NCI-H1105 (cell line): ENCODE measurements at places on chromosomes 3 and 15.

- DNase-seq, result no peak
These were observed 48.9 kb upstream of the FMN1 start for GRCh38 chr15:33243393-33243792.

DNA sequence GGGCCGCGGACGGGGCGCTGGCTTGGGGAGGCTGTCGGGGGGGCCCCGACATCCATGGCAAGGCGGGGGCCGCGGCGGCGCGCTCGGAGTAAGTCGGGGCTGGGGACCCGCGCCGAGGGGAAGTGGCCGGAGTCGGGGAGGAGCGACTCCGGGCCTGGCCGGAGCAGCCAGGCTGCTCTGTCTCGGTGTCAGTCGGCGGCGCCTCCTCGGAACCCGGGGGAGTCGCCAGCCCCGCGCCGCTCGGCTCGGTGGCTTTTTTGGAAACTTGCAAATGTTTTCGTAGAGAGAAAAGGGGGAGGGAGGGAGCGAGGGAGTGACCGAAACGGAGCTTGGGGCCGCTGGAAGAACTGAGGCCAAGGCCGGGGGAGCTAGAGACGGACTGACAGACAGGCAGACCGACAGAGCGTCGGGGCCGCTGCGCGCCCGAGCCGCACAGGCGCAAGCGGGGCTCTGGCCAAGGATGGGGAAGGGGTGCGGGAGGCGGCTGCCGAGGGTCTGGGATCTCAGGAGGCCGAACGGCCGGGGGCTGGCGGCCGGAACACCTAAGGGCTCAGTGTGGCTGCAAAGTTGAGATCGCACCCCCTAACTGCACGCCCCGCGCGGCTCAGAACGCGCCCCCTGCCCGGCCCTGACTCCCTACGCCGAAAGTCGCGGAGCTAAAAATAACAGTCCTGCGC lies 5.0 kb downstream of the PTH1R start:
- no peak for DNase-seq

DNA sequence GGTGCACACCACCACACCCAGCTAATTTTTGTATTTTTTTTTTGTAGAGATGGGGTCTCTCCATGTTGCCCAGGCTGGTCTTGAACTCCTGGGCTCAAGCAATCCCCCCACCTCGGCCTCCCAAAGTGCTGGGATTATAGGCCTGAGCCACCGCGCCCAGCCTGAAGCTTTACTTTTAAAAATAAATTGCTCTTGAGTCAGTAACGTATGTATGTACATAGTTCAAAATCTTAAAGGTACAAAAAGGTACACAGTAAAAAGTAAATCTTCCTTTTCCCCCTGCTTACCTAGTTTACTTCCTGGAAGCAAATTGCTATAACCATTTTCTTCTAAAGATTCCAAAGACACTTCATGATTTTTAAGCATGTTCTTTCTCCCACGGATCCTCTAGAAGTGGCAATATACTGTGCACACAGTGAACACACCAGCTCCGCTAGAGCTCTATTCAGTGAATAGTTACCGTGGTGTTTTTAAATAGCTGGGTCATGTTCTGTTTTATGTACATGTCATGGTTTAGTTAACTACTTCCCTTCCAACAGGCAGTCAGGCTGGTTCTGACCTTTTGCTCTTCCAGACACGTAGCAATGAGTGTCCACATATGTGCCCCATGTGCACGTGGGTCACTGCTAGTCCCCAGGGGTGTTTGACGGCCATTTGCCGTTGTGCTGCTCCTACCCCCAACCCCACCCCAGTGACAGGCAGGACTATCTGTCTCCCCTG lies 82.1 kb downstream of the EEFSEC start:
- DNase-seq, result no peak

- no peak for DNase-seq
These were observed 40.1 kb downstream of the OXNAD1 start for GRCh38 chr3:16305111-16305541.

DNA sequence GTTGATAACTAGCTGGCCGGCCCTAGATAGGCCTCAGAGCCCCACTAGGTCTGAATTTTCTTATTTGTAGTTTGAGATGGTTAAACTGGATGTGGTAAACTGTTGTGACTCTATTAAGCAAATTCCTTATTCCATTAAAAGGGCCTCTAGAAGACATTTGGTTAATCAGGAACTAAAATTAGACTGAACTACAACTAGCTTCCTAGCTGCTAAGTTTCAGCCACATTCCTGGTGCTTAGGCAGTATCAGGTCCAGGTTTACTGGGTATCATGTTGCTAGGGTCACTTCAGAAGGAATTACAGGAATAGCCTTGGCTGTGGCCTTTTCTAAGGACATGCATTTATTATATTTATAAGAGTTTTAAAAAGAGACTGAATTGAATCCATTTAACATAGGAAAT lies 136.3 kb downstream of the PLD1 start:
- DNase-seq, result no peak

GRCh38 chr3:62718011-62718410 lies 157.2 kb downstream of the CADPS start:
- DNase-seq, result no peak

DNA sequence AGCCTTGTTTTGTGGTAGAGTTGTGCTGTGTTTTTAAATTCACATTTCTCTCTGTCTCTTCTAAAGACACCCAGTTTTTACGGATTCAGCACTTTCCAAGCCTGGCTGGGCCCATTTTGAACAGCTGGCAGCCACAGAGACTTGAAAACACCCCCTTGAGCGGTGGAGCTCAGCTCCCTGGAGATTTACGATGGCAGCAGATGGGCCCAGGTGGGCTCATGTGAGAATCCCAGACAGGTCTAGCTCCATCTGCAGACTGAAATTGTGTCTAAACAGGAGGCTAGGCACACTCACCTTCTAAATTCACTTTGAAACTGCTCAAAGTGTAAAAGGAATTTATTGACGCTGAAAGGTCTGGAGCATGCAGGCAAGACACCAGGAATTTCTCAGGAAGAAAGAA lies 232.0 kb upstream of the HES1 start:
- no peak for DNase-seq

DNA sequence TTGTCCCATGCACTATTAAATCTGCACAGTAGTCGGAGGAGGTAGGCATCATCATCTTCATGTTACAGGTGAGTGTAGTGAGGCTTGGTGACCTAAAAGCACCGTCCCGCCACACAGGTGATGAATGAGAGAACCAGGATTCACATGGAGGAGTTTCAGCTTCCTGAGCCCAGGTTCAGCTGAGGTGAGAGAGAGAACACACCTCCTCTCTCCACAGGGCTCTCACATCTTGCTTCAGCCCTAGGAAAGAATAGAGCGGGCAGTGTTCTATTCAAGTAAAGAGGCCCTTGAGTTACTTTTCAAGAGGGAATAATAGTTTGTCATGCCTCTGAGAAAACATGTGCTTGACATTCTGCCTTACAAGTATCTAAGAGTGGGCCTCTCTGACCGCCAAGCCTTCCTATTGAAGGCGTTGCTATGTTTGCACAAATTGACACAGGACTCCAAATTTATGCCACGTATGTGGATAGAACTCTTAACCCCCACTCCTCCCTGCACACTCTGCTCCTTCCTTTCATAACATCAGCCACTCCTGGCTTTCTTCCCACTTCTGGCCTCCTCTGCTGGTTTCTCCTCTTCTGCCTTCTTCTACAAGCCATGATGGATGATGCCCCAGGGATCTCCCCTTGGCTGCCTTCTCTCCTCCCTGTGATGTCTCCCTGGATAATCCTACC lies 138.3 kb upstream of the ABHD17C start:
- no peak for DNase-seq

DNA sequence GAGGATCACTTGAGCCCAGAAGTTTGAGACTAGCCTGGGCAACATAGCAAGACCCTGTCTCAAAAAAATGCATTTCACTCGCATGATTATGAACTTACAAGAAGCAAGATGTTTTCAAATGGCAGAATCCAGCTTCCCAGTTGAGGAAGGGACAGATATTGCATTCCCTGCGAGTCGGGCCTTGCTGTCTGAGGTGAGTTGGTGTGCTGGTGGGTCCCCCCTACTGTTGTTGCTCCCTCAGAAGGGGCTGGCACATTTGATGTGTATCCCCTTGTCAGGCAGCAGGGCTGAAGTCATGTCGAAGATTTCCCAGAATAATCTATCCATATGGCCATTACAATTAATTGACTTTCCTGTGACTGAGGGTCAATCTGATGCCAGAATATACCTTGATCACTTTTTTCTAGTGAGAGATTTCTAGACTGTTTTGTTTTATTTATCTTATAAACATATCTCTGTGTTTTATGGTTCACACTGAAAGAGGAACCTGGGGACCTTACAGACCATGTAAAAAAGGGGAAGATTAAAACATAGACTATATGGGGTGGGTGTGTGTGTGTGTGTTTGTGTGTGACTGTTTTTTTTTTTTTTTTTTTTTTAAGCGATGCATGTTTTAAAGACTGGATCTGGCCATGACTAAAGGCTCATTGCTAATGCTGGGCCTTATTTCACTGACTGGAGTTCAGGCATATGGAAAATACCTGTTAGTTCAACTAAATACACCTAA lies 112.1 kb upstream of the MRPS22 start:
- no peak for DNase-seq

- no peak for DNase-seq
These were observed 117.5 kb upstream of the NR2F2 start for GRCh38 chr15:96213045-96213444.
